ENCODE measurements at places on chromosomes 6 and 20. TPM values are rescaled to one million over a fixed set of nuclear protein-coding genes. Genes with fewer than 3 reads are reported as not detected.

- DNase-seq: no peak
Observed at GRCh38 chr20:45433316-45433715, 17.4 kb downstream of the PIGT start.

GRCh38 chr6:164409309-164410009, 899.9 kb downstream of the C6orf118 start:
- DNase-seq: no peak

- no peak for DNase-seq
Observed at GRCh38 chr6:144928847-144929246, 643.7 kb downstream of the UTRN start.

GRCh38 chr6:12431023-12431422, 140.9 kb downstream of the EDN1 start:
- no peak for DNase-seq

AVP gene
- not detected for total RNA-seq

BPIFA1 gene
- total RNA-seq: not detected

DNA sequence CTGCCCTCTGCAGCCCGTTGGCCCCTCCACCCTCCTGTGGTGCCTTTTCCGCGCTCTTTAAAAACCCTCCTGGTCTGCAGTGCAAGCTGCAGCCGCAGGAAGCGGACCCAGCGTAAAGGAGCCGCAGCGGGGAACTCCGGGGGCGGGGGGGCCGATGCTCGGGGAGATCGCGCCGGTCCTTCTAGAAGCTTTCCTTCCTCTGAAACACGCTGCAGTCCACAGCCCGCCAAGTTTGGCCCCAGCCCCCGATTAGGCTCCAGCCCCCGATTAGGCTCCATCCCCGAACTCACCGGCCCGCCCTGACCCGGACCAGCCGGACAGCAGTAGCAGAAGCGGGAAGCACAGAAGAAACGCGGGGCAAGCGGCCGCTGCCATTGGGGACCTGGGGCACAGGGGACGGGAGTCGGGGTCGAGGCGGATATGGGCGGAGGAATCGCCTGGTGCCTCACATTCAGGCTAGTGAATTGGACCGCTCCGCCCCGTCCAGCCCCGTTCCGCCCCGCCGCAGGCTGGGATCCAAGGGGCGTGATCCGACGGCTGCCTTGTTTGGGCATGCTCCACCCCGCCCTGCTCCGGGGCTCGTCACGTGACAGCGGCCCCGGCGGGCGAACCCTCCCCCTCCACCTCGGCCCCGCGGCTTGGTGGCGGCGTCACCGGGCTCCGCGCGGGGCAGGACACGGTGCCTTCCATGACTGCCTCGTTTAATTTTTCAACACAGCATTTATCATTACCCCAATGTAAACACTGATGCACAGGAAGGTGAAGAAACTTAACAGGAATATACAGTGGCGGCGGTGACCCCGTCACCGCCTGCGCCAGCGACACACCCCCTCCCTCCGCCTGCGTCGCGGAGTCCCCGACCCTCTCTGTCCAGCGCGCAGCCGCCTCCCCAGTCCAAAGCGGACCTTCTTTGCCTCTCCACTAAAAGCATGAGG, 20.3 kb downstream of the RAET1L start:
- peak; percentile 55 for DNase-seq

GRCh38 chr6:118894425-118895260, 691 bp downstream of the ASF1A start:
- no peak for DNase-seq

GRCh38 chr6:111764238-111765175, 108.7 kb downstream of the FYN start:
- DNase-seq: no peak

NOX3 gene
- not detected for total RNA-seq

CAGE1 gene
- not detected for total RNA-seq

- DNase-seq: peak; percentile 4
Observed at GRCh38 chr6:42520786-42521607, 42.8 kb upstream of the UBR2 start.

GRCh38 chr6:76706086-76706485, 633.6 kb upstream of the IMPG1 start:
- no peak for DNase-seq

NMBR gene
- total RNA-seq: not detected

PPP1R3G gene
- 2.1 TPM for total RNA-seq

DNA sequence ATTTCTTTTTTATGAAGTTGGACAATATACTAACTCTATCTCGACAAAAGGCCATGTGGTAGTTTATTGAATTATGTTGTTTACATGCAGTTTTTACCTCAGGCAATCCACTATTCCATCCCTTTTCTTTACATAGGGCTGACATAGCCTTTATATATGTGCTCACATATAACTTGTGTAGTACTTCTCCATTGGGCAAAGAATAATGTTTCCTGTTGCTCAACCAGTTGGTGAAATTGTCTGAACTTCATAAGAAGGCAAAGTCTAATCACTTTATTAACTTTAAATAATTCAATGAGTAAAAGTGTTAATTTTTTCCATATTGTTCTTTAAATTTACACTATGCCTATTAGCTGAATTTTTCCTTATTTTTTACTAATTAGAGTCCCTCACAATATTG, 1272.1 kb downstream of the EPHA7 start:
- DNase-seq: no peak

KCNK17 gene
- not detected for total RNA-seq

GRCh38 chr6:150276168-150276936, 92.5 kb upstream of the IYD start:
- no peak for DNase-seq

NRN1 gene
- 3.1 TPM for total RNA-seq

BPIFA2 gene
- total RNA-seq: not detected

THBS2 gene
- 28.6 TPM for total RNA-seq

DNA sequence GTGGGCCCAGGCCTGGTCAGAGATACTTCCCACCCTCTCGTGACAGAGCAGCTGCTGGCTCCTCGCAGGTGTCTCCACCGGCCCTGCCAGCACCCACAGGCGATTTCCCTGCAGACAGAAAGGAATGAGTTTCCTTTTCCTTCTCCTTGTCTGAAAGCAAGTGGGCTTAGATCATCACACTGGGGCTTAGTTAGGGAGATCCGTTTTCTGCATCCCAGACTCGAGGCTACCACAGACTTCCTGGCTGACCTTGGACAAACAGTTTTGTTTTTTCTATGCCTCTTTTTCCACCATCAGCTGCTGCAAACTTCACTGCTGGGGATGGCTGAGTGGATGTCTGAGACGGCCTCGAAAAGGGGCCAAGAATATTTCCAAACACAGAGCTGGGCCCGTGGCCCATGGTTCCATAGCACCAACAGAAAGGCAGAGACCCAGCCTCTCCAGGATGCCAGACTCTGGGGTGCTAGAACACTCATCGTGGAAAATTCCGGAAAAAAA, 86.5 kb downstream of the BANF2 start:
- no peak for DNase-seq

DNA sequence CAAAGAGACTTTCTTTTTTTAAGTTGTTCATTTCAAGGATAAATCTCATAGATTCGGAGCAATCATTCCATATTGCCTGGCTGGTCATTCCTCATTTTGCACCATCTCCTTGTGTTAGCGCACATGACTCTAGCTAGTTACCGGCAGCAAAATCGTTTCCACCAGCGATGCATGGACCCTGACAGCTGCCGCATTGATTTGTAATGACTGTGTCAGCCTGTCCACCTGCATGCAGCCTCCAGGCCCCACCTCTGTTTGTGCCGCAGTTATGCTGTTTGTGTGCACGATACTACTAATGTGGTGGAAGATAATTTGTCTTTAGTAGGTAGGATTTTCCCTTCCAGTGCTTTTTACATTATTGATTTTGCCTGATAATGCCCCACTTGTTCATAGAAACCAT, 164.0 kb downstream of the TBC1D7 start:
- no peak for DNase-seq

DEFB124 gene
- not detected for total RNA-seq

GRCh38 chr20:11453430-11453829, 464.3 kb upstream of the BTBD3 start:
- DNase-seq: no peak

DNA sequence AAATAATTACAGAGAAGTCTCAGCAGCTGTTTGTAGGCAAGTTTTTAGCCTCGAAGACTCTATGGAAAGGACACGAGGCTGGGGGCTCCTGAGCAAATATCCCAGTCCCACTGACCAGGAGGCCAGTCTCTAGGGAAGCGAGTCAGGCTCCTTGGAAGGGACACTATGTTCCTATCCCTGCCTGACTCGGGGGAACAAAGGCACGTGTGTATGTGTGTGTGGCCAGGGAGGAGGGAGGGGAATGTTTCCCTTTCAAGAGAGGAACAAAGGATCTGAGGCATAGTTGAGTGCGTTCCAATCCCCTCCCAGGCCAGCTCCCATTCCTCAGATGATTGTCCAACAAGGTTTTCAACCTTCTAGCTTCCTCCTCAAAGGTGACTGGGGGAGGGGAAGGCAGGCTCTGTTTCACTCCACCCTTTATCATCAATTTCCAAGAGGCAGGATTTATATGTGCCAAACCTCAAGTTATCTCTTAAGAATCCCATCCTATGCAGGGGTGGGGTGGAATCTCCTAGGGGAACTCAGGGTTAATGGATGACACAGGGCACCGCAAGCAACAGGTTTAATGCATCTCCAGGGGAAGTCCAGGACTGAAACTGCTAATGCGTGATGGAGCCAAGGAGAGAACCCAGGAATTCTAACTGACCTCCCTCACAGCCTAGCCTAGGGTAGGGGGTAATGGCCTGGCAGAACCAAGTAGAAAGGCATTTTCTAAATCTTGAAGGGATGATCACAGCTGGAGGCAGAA, 9.9 kb downstream of the BCL2L1 start:
- peak; percentile 88 for DNase-seq

LPA gene
- not detected for total RNA-seq

DNA sequence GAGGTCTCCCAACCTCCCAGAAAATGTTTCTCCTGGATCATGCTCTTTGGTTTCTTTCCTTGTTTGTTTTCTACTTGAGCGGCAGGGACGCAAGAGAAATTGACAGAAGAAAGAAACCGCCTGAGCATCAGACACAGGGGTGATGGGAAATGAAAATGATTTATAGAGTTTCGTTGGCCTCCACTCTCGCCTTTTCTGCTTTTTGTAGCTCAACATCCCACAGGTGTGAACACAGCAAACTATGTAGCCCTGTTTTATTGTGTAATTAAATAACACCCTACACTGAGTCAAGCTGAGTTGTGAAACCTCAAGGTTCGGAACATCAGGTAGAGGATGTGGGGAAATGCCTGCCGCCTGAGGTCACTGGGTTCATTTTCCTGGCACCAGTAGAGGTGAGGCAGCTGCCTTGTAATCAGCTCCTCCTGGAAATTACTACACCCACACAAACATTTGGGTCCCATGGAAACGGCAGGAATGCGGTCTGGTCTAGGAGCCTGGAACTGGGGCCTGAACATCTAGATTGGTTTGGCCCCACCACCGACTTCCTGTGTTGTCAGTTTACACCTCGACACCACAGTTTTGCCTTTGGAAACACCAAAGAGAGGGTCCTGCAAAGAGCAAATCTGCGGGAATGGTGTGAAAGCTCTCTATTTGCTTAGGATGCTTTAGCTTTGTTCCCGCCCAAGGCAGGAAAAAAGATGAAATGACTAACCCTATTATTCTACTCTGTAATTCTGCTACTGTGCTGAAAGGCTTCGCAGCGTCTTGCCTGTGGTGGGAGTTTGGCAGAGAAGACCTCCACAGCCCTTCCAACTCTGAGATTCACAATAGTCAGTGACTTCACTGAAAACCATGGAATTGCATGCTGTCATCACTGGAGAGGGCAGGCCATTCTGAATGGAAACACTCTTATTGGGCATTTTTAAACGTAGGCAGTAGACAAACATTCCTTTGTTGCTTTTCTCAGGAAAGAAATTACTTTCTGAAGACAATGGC, 53.0 kb downstream of the ADAT2 start:
- DNase-seq: peak; percentile 97

- no peak for DNase-seq
Observed at GRCh38 chr6:26124781-26125685, 37.8 kb downstream of the HFE start.

PRICKLE4 gene
- total RNA-seq: not detected

DNA sequence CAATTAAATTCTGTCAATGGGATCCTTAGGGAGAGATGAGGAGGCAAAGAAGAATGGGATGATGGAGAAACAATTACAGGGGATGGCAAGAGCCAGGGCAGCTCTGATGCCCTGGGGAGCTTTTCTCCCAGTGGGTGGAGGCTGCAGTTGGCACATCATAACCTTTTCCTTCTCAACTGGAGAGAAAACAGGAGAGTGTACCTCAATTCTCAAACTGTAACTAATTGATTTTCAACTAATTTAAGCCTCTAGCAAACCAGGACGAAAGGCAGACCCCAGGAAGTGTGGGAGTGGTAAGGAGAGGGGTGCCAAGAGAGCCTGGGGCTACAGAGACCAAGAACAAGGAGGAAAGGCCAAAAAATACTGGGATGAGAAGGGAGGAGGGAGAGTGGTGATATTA, 5.7 kb downstream of the BMP5 start:
- no peak for DNase-seq

JARID2 gene
- 15.2 TPM for total RNA-seq

DNA sequence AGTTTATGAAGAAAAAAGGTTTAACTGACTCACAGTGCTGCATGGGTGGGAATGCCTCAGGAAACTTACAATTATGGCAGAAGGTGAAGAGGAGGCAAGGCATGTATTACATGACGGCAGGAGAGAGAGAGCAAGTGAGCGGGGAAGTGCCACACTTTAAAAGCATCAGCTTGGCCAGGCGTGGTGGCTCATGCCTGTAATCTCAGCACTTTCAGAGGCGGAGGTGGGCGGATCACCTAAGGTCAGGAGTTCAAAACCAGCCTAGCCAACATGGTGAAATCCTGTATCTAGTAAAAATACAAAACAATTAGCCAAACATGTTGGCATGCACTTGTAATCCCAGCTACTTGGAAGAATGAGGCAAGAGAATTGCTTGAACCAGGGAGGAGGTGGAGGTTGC, 213.3 kb upstream of the THEMIS start:
- no peak for DNase-seq

FIG4 gene
- 15.6 TPM for total RNA-seq

FUT9 gene
- 1.6 TPM for total RNA-seq

- DNase-seq: no peak
Observed at GRCh38 chr6:24876499-24877465, 59.0 kb downstream of the RIPOR2 start.

SLC4A11 gene
- total RNA-seq: 4.9 TPM

DNA sequence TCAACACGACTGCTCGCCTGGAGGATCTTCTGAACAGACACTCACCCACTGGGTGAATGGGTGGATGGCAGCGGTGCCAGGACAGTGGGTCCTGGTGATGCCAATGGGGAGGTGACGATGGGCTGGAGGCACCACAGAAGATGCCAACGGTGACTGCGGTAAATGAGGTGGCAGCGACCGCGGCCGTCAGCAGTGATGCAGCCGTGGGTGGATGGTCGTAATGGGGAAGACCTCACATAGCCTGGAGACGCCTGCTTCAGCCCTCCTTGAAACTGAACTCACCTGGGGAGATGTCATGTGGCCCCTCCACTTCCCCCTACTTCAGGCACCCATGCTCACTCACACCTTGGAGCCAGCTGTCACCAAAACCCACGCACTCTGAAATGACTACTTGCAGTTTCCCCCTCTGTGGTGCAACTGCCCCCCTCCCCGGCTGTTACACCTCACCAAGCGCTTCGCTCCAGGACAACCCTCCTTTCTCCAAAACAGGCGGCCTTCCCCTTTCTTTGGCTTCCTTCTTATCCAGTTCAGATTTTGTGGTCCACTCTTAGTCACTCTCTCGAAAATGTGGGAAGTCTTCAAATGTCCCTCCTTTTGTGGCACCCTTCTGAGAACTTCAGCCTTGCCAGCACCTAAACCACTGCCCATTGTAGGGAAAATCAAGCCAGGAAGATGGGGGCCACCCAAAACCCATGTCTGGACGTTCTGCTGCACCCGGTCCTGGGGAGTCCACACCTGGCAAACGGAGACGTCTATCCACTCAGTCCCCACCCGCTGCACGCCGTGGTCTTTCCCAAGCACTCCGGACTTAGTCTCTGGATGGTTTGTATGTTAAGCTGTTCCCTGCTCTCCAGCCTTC, 10.4 kb upstream of the ABHD16B start:
- no peak for DNase-seq
